Kidney epithelial cell (primary cell): ENCODE measurements at places on chromosomes 4 and X.

- DNase-seq, result no peak
Observed at GRCh38 chr4:160567634-160568033, 1464.8 kb downstream of the RAPGEF2 start.

- no peak for DNase-seq
Observed at GRCh38 chr4:7823416-7823824, 116.2 kb downstream of the AFAP1 start.

DNA sequence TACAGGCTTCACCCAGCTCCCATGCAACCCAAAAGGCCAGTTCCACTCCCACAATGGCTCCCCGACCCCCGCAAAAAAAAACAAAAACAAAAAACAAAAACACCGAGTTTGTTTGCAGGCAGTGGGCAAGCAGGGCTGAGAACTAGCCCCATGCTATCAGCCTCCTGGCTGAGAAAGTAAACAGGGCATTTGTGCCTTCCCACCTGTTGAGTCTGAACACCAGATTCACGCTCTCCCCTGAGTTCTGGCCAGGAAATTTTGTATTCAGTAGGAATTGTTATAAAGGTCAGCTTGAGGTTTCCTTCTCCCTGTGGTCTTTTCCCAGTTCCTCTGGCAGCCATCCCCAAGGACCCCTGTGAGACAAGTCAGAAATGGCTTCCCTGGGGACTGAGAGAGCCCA lies 1066.5 kb downstream of the GLUD2 start:
- no peak for DNase-seq

- no peak for DNase-seq
Observed at GRCh38 chrX:107579956-107580355, 48.4 kb upstream of the PRPS1 start.

- DNase-seq, result peak; percentile 28
Observed at GRCh38 chrX:150934453-150934852, 36.0 kb upstream of the CD99L2 start.

DNA sequence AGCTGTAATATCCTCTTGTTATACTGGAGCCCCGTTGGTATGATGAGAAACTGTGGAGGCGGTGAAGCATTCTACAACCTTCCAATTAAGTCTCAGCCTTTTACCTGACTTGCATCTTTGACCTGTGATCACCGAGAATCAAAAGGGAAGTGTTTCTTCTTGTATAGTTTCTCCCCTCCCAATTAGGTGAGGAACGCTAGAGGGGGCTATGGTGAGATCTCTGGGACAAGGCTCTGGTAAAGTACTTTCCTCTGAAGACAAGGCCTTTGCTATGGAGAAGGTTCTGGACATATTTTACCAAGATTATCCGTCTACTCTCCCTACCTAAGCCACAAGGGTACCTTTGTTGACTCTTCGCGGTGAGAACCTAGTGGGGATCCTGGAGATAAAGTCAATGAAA lies 111.3 kb downstream of the CBLL2 start:
- no peak for DNase-seq

DNA sequence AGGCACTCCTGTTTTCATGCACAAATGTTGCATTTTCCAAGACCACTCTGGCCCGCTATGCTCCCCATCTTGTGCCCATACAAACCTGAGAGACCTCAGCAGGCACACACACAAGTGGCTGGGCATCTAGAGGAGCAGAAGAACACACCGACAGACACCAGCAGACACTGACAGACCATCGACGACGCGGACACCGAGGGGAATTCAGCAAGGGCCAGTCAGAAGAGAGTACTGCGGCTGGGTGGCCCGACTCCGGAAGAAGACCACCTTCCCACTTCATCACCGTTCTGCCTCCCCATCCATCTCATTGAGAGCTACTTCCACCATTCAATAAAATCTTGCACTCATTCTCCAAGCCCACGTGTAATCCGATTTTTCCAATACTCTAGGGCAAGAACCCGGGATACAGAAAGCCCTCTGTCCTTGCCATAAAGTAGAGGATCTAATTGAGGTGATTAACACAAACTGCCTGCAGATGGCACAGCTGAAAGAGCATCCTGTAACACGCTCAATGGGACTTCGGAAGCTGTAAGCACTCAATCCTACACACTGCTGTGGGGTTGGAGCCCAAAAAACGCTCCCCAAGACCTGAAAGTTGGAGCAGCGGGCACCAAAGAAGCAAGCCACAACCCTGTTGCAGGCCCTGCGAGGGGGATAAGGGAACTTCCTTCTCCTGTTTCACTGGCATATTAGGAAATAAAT lies 780.9 kb downstream of the ARAP2 start:
- no peak for DNase-seq

DNA sequence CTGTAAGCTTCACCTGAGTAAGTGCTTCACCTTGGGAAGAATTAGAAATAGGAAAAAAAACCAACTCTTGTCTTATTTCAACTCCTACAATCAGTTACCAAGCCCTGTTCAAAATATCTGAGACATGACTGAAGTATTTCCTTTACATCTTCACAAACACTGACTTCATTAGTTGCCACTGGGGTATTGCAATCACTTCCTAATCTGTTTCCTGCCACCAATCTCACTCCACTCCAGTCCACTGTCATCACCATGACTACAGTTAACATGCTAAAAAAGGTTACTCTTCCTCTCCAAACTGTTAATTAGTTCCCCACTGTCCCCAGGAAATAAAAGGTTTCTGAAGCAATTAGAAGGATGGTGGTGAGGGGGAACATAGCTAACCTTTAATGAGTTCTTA lies 3.3 kb upstream of the SUPT20HL1 start:
- no peak for DNase-seq

GRCh38 chrX:116111497-116111896 lies 59.0 kb upstream of the AGTR2 start:
- no peak for DNase-seq

DNA sequence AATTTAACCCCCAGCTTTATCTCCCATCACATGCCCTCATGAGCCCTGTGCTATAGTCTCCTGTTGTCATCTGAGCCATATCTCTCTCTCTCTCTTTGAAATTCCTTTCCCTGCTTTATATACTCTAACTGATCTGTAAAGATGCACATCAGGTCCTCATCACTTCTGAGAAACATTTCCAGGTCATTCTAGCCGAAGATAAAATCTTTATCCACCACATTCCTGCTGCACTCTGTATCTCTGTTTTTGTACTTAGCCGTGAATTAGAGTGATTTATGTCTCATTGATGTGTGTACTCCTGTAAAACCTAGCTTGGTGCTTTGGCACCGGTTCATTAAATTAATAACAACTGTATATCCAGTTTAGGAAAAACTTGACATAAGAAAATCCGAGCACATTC lies 113.2 kb downstream of the AFF2 start:
- no peak for DNase-seq

GRCh38 chrX:38636949-38637819 lies 75.8 kb downstream of the TSPAN7 start:
- DNase-seq, result no peak

GRCh38 chrX:69919749-69920148 lies 130.0 kb downstream of the AWAT2 start:
- no peak for DNase-seq

DNA sequence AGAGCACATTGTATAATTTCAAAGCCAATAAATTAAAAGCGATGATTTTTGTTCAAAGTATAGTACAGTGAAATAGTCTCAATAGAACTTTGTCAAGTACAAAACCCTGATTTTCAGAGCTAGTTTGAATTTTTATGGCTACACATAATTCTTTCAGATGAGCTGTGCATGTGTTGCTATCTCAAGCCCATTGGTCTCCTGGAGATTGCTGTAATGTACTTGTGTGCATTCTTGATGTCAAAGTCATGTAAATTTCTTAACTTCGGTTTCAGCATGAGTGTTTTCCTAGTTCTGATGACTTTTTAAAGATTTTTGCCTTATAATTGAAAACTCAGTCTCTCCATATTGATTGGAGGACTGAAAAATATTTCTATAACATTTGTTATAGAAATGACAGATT lies 200.8 kb downstream of the CEP135 start:
- DNase-seq, result no peak

GRCh38 chr4:171042989-171043524 lies 770.1 kb upstream of the GALNTL6 start:
- DNase-seq, result no peak

GRCh38 chr4:80082693-80083092 lies 9.7 kb upstream of the ANTXR2 start:
- DNase-seq, result no peak

DNA sequence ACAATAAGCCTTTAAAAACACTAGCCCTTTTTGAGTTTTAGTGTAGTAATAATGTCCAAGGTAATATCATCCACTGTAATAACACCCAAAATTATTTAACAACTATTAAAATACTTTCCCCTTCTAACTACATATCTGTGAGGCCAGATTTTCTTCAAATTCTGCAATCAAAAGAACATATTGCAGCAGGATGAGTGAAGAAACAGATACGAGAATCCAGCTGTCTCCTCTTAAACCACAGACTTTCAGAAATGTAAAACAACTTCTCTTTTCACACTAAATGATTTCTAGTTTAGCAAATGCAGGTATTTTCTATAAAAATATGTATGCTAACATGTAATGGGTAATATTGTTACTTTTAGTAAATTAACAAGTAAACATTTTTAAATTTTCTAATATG lies 148.9 kb downstream of the PRDM5 start:
- no peak for DNase-seq

- DNase-seq, result no peak
Observed at GRCh38 chrX:14997271-14997670, 124.0 kb downstream of the MOSPD2 start.

DNA sequence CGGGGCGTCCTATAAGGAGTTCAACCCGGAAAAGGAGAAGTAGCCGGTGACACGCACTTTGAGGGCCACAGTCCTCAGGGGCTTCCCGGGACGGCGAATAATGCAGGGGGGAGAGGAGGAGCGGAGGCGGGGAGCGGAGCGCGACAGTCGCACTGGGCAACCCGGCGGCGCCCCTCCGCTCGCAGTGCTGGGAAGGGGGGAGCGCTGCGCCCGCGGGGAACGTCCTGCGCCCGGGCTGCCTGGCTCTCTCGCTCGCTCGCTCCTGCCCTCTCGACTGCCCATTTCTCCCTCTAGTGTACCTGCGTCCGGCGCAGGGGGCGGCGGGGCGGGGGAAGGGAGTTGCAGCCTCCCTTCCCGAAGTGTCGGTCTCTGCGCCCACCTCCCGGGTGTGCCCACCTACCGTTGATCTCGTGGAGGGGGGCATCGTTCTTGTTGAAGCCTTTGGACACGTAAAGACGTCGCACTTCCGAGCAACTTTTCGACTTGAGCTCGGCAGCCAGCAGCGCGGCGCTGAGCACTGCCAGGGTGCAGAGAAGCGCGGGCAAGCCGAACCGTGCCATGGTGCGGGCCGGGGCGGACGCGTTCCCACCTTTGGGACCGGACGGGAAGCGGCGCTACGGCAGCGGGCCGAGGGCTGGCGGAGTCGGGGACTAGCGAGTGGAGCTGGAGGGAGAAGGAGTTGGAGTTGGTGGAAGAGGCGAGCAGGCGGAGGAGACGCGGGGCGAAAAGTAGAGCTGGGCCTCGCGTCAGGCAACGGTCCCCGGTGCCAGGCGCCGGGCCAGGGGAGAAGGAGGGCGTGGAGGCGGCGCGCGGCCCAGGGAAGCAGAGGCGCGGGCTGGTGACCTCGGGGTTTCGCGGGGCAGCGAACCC lies 648 bp downstream of the GPC4 start:
- DNase-seq, result no peak

GRCh38 chr4:176499518-176499917 lies 179.8 kb downstream of the SPCS3 start:
- DNase-seq, result peak; percentile 7

GRCh38 chr4:147801820-147802219 lies 69.9 kb downstream of the ARHGAP10 start:
- no peak for DNase-seq

DNA sequence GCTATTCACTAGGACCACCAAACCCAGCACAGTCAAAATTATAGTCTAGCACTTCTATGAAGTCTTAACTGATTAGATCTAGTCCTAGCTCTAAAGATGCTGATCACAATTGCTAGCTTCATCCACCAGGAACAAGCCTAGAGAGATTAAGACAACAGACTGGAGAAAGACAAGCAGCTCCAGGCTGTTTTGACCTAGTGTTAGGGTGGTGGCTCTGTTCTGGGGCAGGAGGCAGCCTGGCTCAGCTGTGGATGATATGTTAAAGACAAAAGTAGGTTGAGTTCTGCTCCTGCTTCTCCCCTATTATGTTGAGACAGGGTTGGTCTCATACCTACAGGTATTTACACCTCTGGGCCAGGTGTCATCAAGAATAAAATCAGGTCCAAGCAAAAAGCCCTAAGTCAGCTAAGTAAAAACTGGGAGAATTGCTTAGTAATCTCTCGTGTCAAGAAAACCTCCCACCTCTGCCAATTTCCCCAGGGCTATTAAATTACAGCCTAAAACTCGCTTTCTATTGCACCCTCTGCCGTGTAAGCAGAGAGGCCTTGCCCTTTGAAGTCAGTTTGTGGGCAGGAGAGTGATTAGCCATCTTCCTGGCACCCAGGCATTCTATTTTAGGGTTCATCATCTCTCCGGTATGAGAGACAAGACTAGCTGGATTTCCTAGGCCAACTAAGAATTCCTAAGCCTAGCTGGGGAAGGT lies 39.9 kb downstream of the RAB40AL start:
- no peak for DNase-seq

DNA sequence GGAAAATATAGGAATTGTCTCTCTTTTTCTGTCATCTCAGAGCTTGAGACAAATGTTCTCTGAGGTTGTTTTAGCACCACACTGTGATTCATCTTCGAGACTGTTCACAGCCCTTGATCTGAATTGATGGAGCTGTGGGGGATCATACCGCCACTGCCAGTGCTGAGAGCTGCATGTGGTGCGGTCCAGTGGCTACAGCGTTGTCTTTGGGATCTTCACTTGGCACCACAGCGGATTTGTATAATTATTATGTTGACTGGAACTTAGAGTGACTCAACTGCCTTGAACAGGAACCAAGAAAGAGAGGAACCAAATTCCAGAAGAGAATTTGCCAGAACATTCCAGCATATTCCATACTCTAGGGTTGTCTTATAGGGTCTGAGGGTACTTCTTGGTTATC lies 29.1 kb downstream of the TBL1X start:
- DNase-seq, result no peak

DNA sequence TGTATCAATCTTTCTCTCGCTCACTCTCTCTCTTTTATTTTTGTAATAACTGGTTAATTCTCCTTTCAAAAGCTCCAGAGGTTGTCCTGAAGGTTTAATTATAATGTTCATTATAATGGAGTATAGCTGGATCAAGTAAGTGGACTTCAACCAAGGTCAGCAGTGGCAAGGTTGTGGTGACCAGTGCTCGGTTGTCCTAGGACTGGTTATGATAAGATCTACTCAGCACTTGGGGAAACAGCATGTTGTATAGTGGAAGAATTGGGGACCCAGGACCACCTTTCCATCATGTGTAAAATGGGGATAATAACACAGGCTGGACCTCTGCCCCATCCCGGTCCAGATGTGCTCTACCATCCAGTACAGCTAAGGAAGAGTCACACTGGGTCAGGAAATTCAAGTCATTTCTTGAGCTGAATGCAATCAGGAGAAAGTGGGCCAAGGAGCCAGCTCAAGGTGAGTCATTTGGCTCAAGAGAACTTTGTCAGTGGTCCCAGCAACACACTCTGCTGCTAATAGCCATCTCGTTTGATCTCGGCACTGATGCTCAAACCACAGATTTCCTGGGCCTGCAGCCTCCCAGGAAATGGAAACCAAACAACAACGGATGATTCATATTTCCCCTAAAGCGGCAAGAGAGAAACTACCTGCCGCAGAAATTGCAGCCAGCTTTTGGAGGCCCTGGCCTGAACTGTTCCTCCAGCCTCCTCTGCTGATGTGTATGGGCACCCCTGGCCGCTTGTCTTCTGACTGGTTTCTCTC lies 123.6 kb upstream of the RBPJ start:
- DNase-seq, result peak; percentile 95

GRCh38 chrX:41442824-41443550 lies 4.2 kb upstream of the NYX start:
- DNase-seq, result no peak
